ENCODE measurements at places on chromosomes 13 and 19. TPM values are rescaled to one million over a fixed set of nuclear protein-coding genes. Genes with fewer than 3 reads are reported as not detected.

DNA sequence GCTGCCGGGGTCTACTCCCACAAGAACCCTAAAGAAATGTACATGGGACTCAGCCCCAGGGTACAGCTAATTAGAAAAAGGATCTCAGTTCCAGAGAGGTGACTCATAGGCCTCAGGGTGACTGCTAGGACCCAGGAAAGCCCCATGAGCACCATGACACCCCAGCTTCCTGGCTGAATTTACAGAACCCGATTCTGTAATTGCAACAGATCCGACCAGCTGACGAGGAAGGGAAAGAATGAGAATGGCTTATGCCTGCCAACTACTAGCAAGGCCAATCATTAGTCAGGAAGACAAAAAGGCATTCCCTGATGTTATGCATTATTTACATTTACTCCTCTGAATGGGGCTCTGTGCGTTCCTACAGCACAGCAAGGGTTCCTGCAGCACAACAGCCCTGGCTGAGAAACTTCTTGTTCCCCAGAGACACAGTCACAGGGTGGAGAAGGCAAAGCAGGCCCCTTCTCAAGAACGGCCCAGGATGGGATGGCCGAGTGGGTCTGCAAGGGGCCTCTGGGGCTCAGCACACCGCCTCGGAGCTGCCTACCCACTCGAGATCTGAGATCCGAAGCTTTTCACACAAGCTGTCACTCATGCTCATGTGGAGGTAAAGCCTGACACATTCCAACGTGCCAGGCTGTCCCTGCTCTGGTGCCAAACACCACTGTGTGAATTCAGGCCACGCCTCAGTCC is 27.2 kb downstream of the PBX4 start:
- H3K4me1 ChIP-seq = peaks cover 7% of the 10 kb centered on the region
- no peaks in the 10 kb centered on the region for H3K27me3 ChIP-seq
- no peaks in the 10 kb centered on the region for H3K36me3 ChIP-seq
- H3K27ac ChIP-seq = peak overlapping the region; percentile 57

RAB3D gene
- 15.4 TPM for total RNA-seq

DNA sequence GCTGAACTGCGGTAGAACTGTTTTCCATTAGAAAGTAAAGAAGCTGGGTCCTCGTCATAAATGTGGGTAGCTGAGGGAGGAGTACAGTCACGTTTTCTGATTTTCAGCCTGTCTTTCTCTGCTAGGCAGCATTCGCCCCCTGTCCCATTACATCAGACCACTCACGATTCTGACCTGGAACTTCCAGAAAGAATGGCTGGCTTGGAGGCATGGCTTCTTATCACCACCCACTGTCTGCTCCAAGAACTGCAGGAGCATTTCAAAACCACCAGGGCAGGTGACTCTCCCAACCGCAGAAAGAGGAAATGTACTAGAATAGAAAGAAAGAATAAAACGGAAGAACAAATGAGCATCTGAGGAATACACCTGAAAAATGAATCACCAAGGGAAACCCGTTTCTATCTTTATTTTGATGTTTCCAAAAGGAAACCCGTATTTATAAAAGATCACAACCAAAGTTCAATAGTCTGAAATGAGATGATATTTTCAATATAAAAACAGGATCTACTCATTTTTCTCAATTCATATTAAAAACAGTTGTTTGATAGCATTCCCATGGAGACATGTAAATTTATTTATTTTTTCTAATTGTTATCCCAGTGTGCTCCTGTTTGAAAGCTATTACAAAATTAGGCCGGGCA is 22.1 kb upstream of the POMP start:
- peaks cover 3% of the 10 kb centered on the region for H3K4me1 ChIP-seq
- peaks cover 7% of the 10 kb centered on the region for H3K27me3 ChIP-seq
- DNase-seq = peak; percentile 39
- no peak overlapping the region for H3K27ac ChIP-seq
- H3K4me3 ChIP-seq = no peak overlapping the region

DNA sequence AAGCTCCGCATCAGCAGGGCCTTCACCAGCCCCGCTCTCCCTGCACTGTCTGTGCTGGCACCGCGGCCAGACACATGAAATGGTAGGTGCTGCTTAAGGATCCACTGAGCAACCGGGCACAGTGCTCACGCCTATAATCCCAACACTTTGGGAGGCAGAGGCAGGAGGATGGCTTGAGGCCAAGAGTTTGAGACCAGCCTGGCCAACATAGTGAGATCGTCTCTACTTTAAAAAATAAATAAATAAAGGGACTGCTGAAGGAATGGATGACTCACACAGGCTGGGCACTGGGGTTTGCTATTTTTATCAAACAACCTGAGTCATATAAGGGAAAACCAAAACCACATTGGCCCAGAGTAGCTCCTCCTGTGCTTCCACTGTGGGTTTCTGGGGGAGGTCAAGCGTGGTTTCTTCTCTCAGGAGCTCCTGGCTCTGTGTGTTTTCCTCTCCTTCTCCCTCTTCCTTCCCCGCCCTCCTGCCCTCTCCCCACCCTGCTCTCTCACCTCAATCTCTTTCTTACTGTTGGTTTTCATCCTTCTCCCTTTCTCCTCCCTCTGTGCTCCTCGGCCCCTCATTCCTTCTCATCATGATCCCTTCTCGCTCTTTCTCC is 21.3 kb downstream of the VRK3 start:
- H3K27ac ChIP-seq = no peak overlapping the region
- no peak overlapping the region for H3K4me3 ChIP-seq
- no peak for DNase-seq
- H3K4me1 ChIP-seq = no peaks in the 10 kb centered on the region
- H3K27me3 ChIP-seq = no peaks in the 10 kb centered on the region
- H3K36me3 ChIP-seq = no peaks in the 10 kb centered on the region

AXL gene
- 6.8 TPM for total RNA-seq

GRCh38 chr19:4455719-4456475 is 1.7 kb downstream of the UBXN6 start:
- peaks cover 10% of the 10 kb centered on the region for H3K27me3 ChIP-seq
- H3K27ac ChIP-seq = no peak overlapping the region
- H3K36me3 ChIP-seq = no peaks in the 10 kb centered on the region
- H3K4me1 ChIP-seq = peaks cover 12% of the 10 kb centered on the region
- DNase-seq = no peak
- H3K4me3 ChIP-seq = peak overlapping the region; percentile 93

DNA sequence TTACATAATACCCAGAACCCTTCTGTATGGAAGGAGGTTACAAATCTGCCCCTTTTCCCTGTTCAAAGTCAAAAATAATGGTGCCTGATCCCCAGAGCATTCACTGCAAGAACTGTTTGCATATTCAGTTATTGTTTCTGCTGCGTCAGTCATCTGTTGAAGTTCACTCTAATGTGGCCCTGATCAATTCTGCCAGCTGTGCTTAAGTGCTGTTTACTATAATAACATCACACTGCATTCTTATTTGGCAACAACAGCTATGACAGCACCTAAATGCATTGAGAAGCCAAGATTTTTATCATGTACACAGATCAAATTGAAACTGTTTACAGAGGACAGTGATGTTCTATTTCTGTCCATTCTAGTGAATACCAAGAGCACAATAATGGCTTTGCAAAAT is 115.9 kb downstream of the DACH1 start:
- DNase-seq = no peak
- H3K36me3 ChIP-seq = no peaks in the 10 kb centered on the region
- peaks cover 35% of the 10 kb centered on the region for H3K4me1 ChIP-seq
- no peak overlapping the region for H3K27ac ChIP-seq
- H3K27me3 ChIP-seq = no peaks in the 10 kb centered on the region
- no peak overlapping the region for H3K4me3 ChIP-seq

DNA sequence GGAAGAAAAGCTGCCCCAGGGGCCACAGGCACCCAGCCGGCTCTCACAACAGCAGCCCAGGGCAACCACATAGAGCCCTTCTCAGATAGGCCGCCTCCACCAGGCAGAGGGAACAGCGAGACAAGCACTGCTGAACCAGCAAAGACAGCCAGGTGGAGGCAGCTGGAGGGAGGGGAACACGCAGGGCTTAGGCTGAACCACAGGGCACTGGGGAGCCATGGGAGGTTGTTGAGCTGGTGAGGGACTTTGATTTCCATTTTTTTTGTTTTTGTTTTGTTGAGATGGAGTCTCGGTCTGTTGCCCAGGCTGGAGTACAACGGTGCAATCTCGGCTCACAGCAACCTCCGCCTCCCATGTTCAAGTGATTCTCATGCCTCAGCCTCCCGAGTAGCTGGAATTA is 3.5 kb downstream of the GAMT start:
- no peaks in the 10 kb centered on the region for H3K36me3 ChIP-seq
- no peak for DNase-seq
- H3K4me1 ChIP-seq = no peaks in the 10 kb centered on the region
- H3K27me3 ChIP-seq = no peaks in the 10 kb centered on the region

OR2Z1 gene
- not detected for total RNA-seq

- H3K4me1 ChIP-seq = peaks cover 66% of the 10 kb centered on the region
- H3K36me3 ChIP-seq = peaks cover 18% of the 10 kb centered on the region
- no peak for DNase-seq
- no peak overlapping the region for H3K27ac ChIP-seq
Observed at GRCh38 chr19:8458380-8458779, 13.6 kb downstream of the HNRNPM start.

GRCh38 chr13:74217811-74218210 is 83.6 kb upstream of the KLF12 start:
- no peak overlapping the region for H3K4me3 ChIP-seq
- DNase-seq = no peak
- H3K36me3 ChIP-seq = no peaks in the 10 kb centered on the region
- no peak overlapping the region for H3K27ac ChIP-seq

FBXO17 gene
- total RNA-seq = 30.9 TPM

CD70 gene
- not detected for total RNA-seq

- H3K27me3 ChIP-seq = no peaks in the 10 kb centered on the region
- H3K27ac ChIP-seq = no peak overlapping the region
- peaks cover 18% of the 10 kb centered on the region for H3K4me1 ChIP-seq
- H3K36me3 ChIP-seq = no peaks in the 10 kb centered on the region
- no peak overlapping the region for H3K4me3 ChIP-seq
Observed at GRCh38 chr13:71587817-71588216, 279.2 kb downstream of the DACH1 start.

GRCh38 chr13:98707281-98707999 is 45.0 kb downstream of the SLC15A1 start:
- H3K4me3 ChIP-seq = no peak overlapping the region
- H3K36me3 ChIP-seq = no peaks in the 10 kb centered on the region
- no peak overlapping the region for H3K27ac ChIP-seq
- DNase-seq = no peak
- H3K27me3 ChIP-seq = peaks cover 6% of the 10 kb centered on the region

CYP4F12 gene
- not detected for total RNA-seq

- H3K27ac ChIP-seq = no peak overlapping the region
- H3K4me3 ChIP-seq = no peak overlapping the region
- H3K27me3 ChIP-seq = no peaks in the 10 kb centered on the region
Observed at GRCh38 chr13:82817133-82817532, 1065.1 kb downstream of the SLITRK1 start.

DNA sequence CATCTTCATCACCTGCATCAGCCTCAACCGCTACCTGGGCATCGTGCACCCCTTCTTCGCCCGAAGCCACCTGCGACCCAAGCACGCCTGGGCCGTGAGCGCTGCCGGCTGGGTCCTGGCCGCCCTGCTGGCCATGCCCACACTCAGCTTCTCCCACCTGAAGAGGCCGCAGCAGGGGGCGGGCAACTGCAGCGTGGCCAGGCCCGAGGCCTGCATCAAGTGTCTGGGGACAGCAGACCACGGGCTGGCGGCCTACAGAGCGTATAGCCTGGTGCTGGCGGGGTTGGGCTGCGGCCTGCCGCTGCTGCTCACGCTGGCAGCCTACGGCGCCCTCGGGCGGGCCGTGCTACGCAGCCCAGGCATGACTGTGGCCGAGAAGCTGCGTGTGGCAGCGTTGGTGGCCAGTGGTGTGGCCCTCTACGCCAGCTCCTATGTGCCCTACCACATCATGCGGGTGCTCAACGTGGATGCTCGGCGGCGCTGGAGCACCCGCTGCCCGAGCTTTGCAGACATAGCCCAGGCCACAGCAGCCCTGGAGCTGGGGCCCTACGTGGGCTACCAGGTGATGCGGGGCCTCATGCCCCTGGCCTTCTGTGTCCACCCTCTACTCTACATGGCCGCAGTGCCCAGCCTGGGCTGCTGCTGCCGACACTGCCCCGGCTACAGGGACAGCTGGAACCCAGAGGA is 2.6 kb downstream of the P2RY11 start:
- H3K36me3 ChIP-seq = peaks cover 5% of the 10 kb centered on the region
- peaks cover 12% of the 10 kb centered on the region for H3K27me3 ChIP-seq
- peak overlapping the region; percentile 83 for H3K4me3 ChIP-seq
- H3K4me1 ChIP-seq = peaks cover 4% of the 10 kb centered on the region

- DNase-seq = no peak
- no peaks in the 10 kb centered on the region for H3K27me3 ChIP-seq
- H3K36me3 ChIP-seq = peaks cover 7% of the 10 kb centered on the region
- H3K27ac ChIP-seq = no peak overlapping the region
- peaks cover 18% of the 10 kb centered on the region for H3K4me1 ChIP-seq
Observed at GRCh38 chr13:42380420-42381164, 108.6 kb downstream of the AKAP11 start.

- no peaks in the 10 kb centered on the region for H3K27me3 ChIP-seq
- H3K36me3 ChIP-seq = peaks cover 3% of the 10 kb centered on the region
- DNase-seq = no peak
- H3K4me1 ChIP-seq = peaks cover 5% of the 10 kb centered on the region
Observed at GRCh38 chr13:79631051-79631659, 150.2 kb downstream of the NDFIP2 start.

GJB2 gene
- total RNA-seq = not detected

- H3K27ac ChIP-seq = no peak overlapping the region
- peaks cover 5% of the 10 kb centered on the region for H3K4me1 ChIP-seq
- H3K4me3 ChIP-seq = no peak overlapping the region
- no peaks in the 10 kb centered on the region for H3K27me3 ChIP-seq
- no peak for DNase-seq
Observed at GRCh38 chr13:75993823-75994222, 357.7 kb downstream of the LMO7 start.

GRCh38 chr13:49213997-49214916 is 5.9 kb upstream of the MLNR start:
- no peak overlapping the region for H3K4me3 ChIP-seq
- H3K27me3 ChIP-seq = peaks cover 34% of the 10 kb centered on the region
- peak overlapping the region; percentile 85 for H3K27ac ChIP-seq
- H3K36me3 ChIP-seq = peaks cover 25% of the 10 kb centered on the region

MAMSTR gene
- 2.6 TPM for total RNA-seq

GPR183 gene
- total RNA-seq = not detected

DNA sequence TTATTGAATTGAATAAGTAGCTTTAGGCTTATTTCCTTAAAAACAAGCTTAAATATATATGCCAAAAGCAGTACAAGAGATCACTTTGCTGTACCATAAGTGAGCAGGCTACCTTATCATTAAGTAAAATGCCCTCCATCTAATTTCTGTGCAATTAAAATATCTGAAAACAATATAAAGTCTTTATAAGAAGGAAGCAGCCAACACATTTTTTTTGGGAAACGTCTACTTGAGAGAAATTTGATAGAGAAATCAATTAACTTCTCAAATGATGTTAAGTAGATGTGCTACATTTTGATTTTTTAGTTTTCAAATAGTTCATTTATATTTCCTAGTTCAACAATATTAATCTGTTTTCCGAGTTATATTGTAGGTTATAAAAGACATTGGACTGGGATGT is 52.5 kb downstream of the GPC5 start:
- DNase-seq = no peak
- H3K27me3 ChIP-seq = no peaks in the 10 kb centered on the region
- H3K4me1 ChIP-seq = no peaks in the 10 kb centered on the region
- H3K4me3 ChIP-seq = no peak overlapping the region
- H3K27ac ChIP-seq = no peak overlapping the region

GRCh38 chr13:33640832-33641231 is 177.1 kb upstream of the RFC3 start:
- no peak for DNase-seq
- H3K27ac ChIP-seq = no peak overlapping the region
- peaks cover 36% of the 10 kb centered on the region for H3K4me1 ChIP-seq
